ENCODE measurements at places on chromosomes 5 and 9. TPM values are rescaled to one million over a fixed set of nuclear protein-coding genes. Genes with fewer than 3 reads are reported as not detected.
A peak's percentile ranks its signal among the peaks of the same experiment; 100 is the strongest.

DNA sequence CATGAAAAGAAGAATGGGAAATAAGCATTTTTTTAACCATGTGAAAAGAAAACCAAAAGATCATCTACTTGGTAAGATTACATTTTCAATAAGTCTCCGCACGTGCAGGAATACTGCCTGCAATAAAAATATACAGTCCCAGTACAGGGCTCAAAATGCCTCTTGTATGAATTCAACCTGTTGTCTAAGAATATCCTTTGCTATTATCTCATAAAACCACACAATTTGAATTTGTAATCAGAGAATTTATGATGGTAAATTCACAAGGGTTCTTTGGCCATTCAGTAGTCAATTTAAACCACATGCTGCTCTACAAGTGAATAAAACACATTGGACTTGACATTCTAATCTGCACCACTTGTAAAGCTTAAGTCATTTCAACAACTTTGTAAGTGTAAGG is 46.6 kb downstream of the ST8SIA4 start:
- H3K4me3 ChIP-seq, result no peak overlapping the region
- no peaks in the 10 kb centered on the region for H3K36me3 ChIP-seq
- no peak for DNase-seq
- H3K27me3 ChIP-seq, result no peaks in the 10 kb centered on the region

- H3K4me3 ChIP-seq, result no peak overlapping the region
- H3K36me3 ChIP-seq, result no peaks in the 10 kb centered on the region
- no peak for DNase-seq
- H3K27ac ChIP-seq, result no peak overlapping the region
- no peaks in the 10 kb centered on the region for H3K27me3 ChIP-seq
These were observed 508.2 kb upstream of the WWC1 start for GRCh38 chr5:167783145-167783817.

DNA sequence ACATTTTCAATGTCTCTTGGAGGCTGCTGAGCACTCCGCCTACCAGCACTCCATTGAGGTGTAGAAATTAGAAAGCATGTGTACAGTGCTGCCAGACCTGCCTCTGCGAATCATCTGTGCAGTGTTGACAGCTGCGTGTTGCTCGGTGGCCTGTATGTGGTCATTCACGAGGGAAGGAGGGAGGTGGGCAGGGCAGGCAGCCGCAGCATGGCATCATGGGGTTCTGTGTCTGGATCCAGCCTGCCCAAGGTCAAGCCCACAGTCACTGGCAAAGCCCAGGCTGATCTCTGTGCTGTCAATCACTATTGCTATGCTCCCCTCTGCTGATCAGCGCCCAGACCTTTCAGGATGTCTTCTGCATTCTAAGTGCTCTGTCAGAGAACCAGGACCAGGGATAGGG is 8.0 kb upstream of the PDZD2 start:
- no peaks in the 10 kb centered on the region for H3K4me1 ChIP-seq
- no peaks in the 10 kb centered on the region for H3K27me3 ChIP-seq
- DNase-seq, result no peak
- H3K36me3 ChIP-seq, result no peaks in the 10 kb centered on the region
- no peak overlapping the region for H3K27ac ChIP-seq

GRCh38 chr9:131169563-131170240 is 44.3 kb downstream of the NUP214 start:
- H3K36me3 ChIP-seq, result peaks cover 6% of the 10 kb centered on the region
- H3K27me3 ChIP-seq, result no peaks in the 10 kb centered on the region
- H3K27ac ChIP-seq, result no peak overlapping the region
- DNase-seq, result no peak

DNA sequence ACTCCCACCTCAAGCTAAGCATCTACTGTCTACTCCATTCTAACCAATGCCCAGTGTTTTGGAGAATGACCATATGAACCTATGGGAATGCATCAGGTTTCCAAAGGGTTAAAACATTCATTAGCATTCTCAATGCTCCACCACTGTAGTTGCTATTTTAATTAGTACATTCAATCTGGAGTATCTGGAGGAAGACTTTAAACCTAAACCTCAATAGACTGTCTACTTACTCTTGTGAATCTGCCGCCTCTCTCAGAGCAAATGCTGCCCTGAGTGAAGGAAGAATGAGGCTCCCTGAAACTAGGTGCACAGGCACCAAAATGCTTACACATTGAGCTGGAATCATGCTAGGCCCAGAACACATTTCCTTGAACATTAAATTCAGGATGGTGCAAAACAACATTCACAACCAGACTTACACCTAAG is 2.0 kb downstream of the ENC1 start:
- no peak for DNase-seq
- H3K4me3 ChIP-seq, result peak overlapping the region; percentile 81
- H3K36me3 ChIP-seq, result no peaks in the 10 kb centered on the region

DNA sequence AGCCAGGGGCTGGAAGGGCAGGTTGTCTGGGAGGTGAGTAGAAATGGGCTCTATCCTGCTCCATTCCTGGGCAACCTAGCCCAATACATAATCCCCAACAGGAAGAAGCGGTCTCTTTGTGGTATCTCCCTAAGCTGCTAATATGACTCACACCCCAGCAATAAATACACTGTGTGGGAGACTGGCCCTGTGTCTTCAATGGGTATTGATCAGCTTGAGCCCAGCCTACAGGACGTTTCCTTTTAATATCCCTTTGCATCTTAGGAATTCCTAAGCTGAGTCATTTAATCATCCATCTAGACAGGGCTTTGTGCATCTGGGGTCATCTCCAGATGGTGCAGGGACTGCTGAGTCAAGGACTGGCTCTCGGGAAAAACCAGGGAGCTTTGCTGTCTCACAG is 207.0 kb upstream of the PANK3 start:
- no peaks in the 10 kb centered on the region for H3K4me1 ChIP-seq
- H3K36me3 ChIP-seq, result no peaks in the 10 kb centered on the region
- no peak for DNase-seq
- H3K4me3 ChIP-seq, result no peak overlapping the region
- H3K27me3 ChIP-seq, result no peaks in the 10 kb centered on the region
- no peak overlapping the region for H3K27ac ChIP-seq

DNA sequence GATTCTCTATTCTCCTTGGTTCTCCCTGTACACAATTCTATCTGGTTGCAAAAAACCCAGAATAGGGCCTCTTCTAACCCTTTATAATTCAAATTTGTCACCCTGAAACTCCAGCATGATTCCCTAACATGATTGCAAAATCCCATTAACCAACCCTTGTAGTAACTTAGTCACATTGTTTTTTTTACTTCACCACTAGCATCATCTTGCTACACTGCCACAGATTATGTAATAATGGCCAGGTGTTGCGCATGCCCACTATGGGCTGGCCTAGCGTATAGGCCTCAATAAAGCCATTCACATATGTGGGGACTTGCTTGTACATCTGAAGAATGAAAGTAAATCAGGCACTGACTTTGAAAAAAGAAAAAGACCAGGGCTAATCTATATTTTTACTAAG is 25.7 kb downstream of the FAM170A start:
- peaks cover 6% of the 10 kb centered on the region for H3K4me1 ChIP-seq

DNA sequence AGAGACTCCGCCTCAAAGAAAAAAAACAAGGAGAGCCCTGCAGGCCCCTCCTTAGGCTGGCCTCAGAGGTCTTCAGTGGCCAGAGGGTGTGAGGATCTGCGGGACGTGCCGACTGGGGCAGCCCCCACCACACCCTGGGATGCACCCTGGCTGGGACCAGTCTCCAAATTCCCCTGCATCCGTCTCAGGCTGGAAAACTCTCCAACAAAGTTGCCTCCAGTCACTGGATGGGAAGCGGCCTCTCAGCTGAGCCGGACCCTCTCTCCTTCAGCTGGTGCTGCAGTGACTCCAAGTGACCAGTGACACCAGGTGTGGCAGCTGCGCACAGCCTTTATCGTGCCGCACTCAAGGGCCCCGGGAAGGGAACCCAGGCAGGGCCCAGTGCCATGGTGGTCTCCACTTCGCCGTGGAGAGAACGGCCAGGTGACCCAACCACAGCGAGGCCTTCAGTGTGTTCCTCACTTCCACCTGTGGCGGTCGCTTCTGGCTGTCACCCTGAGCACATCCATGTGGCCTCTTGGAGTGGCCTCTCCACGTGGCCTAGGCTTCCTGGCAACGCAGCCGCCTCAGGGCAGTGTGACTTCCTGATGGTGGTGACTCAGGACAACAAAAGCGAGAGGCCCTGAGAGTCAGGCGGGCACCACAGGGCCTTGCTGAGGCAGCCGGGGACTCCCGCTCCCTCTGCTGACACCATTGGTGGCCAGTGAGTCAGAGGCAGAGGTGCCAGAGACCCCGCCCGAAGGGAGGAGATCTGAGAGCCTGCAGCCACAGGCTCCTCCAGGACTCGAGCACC is 19.3 kb upstream of the CAMSAP1 start:
- H3K27me3 ChIP-seq, result no peaks in the 10 kb centered on the region
- H3K4me1 ChIP-seq, result no peaks in the 10 kb centered on the region
- DNase-seq, result no peak
- H3K4me3 ChIP-seq, result no peak overlapping the region
- peaks cover 12% of the 10 kb centered on the region for H3K36me3 ChIP-seq
- no peak overlapping the region for H3K27ac ChIP-seq

DNA sequence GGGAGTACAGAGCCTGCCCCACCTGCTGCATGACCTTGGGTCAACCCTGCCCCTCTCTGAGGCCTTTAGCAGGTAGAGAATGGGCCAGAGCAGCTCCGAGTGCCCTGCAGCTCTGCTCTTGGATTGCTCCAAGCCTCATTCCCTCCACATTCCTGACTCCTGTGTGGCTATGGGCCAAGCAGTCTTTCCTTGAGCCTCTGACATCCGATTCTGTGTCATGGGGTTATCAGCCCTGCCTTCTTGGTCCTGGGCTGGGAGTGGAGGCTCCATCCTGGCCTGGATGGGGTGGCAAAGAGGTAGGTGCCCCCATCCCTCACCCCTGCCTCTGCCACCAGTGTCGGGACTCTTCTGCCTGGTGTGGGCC is 13.7 kb downstream of the FPGS start:
- H3K27me3 ChIP-seq, result no peaks in the 10 kb centered on the region
- peaks cover 76% of the 10 kb centered on the region for H3K36me3 ChIP-seq
- H3K4me3 ChIP-seq, result no peak overlapping the region
- H3K4me1 ChIP-seq, result no peaks in the 10 kb centered on the region

DNA sequence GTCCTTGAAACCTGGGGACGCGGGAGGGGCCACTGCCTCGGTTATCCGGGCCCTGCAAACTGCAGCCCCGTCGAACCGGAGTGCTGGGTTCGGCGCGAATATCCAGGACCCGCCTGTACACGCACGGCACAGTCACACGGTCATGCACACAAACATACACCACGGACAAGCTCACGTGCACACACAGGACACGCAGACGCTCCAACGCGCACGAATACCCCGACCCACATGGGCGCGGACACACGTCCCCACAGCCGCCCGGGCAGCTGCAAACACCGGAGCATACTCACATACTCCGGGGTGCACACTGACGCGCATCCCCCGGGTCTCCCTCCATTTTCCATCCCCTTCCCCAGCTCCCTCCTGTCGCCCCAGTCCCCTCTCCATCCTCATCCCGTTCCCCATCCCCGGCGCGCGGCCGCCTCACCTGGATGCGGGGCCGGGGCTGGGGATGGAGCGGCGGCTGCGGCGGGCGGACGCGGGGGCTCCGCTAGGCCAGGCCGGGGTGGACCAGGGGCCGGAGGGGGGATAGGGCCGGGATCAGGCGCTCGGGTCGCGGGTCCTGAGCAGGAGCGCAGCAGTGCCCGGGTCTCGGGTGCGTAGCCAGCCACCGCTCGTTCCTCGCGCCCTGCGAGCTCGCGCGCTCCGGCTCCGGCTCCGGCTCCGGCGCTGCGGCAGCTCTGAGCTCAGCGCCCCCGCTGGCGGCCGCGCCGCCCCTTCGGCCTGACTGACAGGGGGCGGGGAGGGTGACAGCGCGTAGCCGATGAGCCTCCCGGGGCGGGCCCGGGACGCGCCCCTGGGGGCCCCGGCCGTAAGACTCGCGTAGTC is at the start of the genes EIF4E1B and SNCB:
Gene EIF4E1B (plus strand): TSS at position 823 of the 828 bp plus-strand sequence. CDS start 12,113 bp downstream, outside the sequence.
Gene SNCB (minus strand): TSS at position 682 of the 828 bp plus-strand sequence. CDS start 880 bp downstream, outside the sequence.
- no peaks in the 10 kb centered on the region for H3K36me3 ChIP-seq
- H3K27me3 ChIP-seq, result peaks cover 16% of the 10 kb centered on the region
- no peak within 1 kb of the TSS for H3K27ac ChIP-seq
- peak within 1 kb of the TSS; percentile 66 for H3K4me3 ChIP-seq

GRCh38 chr5:149615976-149616375 is 34.7 kb downstream of the ARHGEF37 start:
- H3K36me3 ChIP-seq, result peaks cover 8% of the 10 kb centered on the region
- H3K27me3 ChIP-seq, result no peaks in the 10 kb centered on the region
- no peak overlapping the region for H3K27ac ChIP-seq
- H3K4me3 ChIP-seq, result no peak overlapping the region

- H3K27ac ChIP-seq, result no peak overlapping the region
- no peak overlapping the region for H3K4me3 ChIP-seq
- no peaks in the 10 kb centered on the region for H3K27me3 ChIP-seq
- no peak for DNase-seq
These were observed 140.1 kb downstream of the PAM start for GRCh38 chr5:102895234-102895633.

DNA sequence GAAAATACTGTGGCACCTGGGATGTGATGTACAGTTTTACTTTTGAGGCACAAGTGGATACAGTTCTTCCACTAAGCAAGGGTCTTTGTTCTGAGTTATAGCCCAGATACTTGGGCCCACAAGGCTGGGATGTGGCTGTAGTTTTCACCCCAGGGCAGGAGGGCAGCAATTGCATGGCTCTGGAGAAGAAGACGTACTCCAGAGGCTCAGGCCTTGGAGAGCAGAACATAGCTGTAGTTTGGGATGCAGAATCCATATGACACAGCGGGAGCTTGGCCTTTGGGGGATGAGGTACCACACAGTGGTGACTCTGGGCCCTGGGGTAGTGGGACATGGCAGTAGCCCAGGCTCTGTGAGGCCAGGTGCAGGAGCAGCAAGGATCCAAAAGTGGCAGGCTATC is 110.8 kb upstream of the FSTL4 start:
- H3K36me3 ChIP-seq, result no peaks in the 10 kb centered on the region
- no peak overlapping the region for H3K4me3 ChIP-seq

- H3K4me1 ChIP-seq, result no peaks in the 10 kb centered on the region
- DNase-seq, result no peak
- H3K36me3 ChIP-seq, result no peaks in the 10 kb centered on the region
- no peak overlapping the region for H3K4me3 ChIP-seq
- H3K27ac ChIP-seq, result no peak overlapping the region
- H3K27me3 ChIP-seq, result no peaks in the 10 kb centered on the region
These were observed 75.6 kb upstream of the SLC12A2 start for GRCh38 chr5:128007939-128008338.

- no peak overlapping the region for H3K4me3 ChIP-seq
- no peak for DNase-seq
- no peaks in the 10 kb centered on the region for H3K36me3 ChIP-seq
- H3K27ac ChIP-seq, result no peak overlapping the region
- no peaks in the 10 kb centered on the region for H3K27me3 ChIP-seq
These were observed 276.6 kb downstream of the ICE1 start for GRCh38 chr5:5699062-5699461.

- H3K27ac ChIP-seq, result no peak overlapping the region
- DNase-seq, result no peak
- H3K4me3 ChIP-seq, result no peak overlapping the region
- H3K36me3 ChIP-seq, result no peaks in the 10 kb centered on the region
- no peaks in the 10 kb centered on the region for H3K27me3 ChIP-seq
These were observed 94.7 kb downstream of the ELAVL2 start for GRCh38 chr9:23731353-23731752.

ARID3C gene
- total RNA-seq, result not detected

REXO4 gene
- 7.7 TPM for total RNA-seq

CARTPT gene
- 39.4 TPM for total RNA-seq

ABO gene
- 0.14 TPM for total RNA-seq

SLC6A18 gene
- total RNA-seq, result not detected

C5orf15 gene
- 39.5 TPM for total RNA-seq

SLC6A19 gene
- total RNA-seq, result not detected

IL13 gene
- total RNA-seq, result 2.8 TPM

MORN5 gene
- not detected for total RNA-seq

SOHLH1 gene
- total RNA-seq, result not detected
